ENCODE measurements at places on chromosomes 5 and 9.

GRCh38 chr5:170534941-170535340 lies 31.1 kb downstream of the KCNIP1 start:
- DNase-seq: no peak

GRCh38 chr9:114397219-114397847 lies 9.6 kb upstream of the AKNA start:
- DNase-seq: no peak

DNA sequence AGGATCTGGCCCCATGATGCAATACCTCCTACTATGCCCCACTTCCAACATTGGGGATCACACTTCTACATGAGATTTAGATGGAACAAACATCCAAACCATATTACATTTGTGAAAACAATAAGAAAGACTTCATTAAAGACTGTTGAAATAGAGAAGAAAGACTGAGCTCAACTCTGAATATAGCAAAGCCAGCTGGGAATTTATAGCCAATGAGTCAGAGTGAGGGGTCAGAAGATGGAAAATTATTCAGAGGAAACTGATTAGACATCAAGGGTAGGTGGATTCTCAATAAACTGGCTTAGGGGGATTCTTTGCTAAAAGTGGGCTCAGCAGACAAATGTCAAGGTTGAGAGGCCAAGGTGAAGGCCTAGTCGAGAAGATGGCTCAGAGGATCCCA lies 25.6 kb downstream of the BTF3 start:
- no peak for DNase-seq

GRCh38 chr9:27355166-27355565 lies 58.2 kb upstream of the EQTN start:
- no peak for DNase-seq

DNA sequence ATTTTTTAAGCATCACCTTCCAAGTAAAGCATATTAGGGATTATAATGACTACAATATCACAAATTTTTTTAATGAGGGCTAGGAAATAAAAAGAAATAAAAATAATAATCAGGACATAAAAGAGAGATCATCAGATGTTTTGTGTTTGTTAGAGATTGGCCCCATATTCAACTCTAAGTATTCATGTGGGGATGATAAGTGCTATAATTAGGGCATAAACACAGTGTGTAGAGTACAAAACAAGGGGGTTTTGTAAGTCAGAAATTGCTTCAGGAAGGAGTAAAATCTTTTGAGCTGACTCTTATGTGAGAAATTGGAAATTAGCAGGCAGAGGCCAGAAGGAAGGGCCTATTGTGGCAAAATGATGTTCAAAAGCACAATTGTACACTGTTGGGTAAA lies 127.3 kb downstream of the STARD4 start:
- no peak for DNase-seq

DNA sequence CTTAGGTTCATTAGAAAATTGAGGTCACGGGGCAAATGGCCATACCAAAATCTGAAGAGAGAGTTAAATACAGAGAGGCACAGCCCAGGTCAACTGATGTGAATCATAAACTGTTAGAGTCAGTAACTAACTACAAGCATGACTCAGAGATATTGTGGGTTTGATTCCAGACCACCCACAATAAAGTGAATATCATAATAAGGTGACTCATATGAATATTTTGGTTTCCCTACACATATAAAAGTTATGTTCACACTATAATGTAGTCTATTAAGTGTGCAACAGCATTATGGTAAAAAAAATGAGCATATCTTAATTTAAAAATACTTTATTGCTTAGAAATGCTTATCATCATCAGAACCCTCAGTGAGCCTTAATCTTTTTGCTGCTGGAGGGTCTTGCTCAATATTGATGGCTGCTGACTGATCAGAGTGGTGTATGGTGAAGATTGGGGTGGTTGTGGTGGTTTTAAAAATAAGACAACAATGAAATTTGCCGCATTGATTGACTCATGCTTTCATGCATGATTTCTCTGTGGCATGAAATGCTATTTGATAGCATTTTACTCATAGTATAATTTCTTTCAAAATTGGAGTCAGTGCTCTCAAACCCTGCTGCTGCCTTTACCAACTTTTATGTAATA lies 53.1 kb upstream of the EDIL3 start:
- no peak for DNase-seq

- no peak for DNase-seq
Observed at GRCh38 chr5:58346041-58346440, 113.8 kb downstream of the PLK2 start.

DNA sequence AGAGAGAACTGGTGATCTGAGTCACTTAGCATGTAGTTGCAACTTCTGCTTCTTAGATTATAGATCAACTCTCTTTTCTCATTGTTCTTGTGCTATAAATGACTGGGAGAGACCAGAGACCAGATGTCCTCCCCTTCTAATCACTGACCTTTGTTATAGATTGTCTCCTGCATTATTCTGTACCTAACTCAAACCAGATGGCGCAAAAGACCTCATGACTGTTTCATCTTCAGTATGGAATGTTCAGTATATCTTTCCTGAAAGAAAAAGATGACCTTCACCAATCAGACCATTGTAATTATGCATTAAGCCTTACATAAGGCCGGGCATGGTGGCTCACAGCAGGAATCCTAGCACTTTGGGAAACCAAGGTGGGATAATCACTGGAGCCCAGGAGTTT lies 30.5 kb upstream of the ADAM19 start:
- DNase-seq: no peak

- DNase-seq: no peak
Observed at GRCh38 chr5:120463006-120463680, 957 bp upstream of the PRR16 start.

DNA sequence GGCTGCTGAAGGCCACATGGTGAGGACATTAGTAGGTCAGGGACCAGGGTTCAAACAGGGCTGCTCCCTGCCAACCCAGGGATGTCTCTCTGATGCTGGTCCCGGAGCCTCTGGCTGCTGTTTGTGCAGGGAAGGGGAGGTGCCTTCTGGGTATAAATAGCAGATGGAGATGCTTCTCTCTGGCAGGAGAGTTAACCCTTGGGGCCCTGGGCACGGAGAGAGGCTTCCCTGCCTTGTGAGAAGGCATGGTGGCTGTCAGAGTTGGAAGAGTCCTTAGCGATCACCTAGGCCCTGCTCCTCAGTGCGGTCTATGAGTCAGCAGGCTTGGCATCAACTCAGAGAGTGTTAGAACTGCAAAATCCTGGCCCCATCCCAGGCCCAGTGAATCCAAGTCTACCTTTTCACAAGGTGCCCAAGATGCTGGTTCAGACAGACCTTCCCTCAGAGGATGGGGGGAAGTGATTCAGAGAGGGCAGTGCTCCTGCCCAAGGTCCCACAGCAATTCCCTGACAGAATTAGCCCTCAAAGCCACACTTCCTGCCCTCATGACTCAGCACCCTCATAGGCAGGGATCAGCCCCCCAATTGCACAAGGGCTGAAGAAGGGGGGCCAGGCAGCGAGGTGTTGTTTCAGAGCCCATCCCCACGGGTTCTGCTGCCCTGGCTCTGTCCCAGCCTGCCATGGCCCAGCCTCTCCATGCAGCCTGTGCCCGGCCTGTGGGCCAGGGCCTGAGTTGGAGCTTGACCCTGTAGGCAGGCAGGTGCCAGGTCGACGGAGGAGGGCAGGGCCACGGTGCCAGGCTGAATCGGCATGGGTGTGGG lies 25.6 kb downstream of the CAMK2A start:
- no peak for DNase-seq

DNA sequence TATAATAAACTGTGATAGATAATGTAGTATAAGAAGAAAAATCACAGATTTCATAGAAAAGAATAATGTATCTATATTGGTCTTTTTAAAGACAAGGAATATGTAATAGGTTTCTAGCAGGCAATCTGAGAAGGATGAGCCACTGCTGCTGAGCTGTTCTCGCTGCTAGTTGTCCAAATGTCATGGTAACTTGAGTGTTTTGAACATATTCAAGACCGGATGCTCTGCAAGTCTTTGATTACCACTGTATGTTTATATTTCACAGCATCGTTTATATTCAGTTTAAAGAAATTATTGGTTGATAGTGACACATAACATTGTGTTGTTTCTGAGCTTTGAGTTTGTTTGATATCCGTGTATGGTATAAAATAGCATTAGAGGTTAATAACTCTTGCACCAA lies 9.6 kb downstream of the C5orf47 start:
- no peak for DNase-seq

GRCh38 chr9:128551657-128552152 lies 682 bp upstream of the SPTAN1 start:
- DNase-seq: no peak

DNA sequence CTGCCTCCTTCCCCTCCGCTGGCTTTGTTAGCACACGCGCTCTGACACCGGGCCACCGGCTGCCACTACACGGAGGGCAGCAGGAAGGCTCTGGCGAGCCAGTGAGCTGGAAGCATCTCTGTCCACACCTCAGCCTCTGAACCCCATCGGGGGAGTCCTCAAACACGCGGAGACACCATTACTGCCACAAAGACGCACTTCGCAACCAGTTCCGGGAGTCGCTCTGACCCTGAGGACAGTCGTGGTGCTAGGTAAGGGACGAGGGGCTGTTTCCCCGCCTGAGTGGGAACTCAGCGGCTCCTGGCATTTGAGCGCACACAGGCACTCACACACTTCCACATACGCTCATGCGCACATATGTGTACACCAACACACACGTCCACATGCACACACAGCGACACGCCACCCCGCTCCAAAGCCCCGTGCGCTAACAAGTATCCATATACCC lies 160.0 kb downstream of the C9orf152 start:
- DNase-seq: peak; percentile 25

- no peak for DNase-seq
Observed at GRCh38 chr5:88507261-88507660, 238.6 kb upstream of the TMEM161B start.

- DNase-seq: no peak
Observed at GRCh38 chr9:77708064-77708815, 60.1 kb upstream of the GNA14 start.

DNA sequence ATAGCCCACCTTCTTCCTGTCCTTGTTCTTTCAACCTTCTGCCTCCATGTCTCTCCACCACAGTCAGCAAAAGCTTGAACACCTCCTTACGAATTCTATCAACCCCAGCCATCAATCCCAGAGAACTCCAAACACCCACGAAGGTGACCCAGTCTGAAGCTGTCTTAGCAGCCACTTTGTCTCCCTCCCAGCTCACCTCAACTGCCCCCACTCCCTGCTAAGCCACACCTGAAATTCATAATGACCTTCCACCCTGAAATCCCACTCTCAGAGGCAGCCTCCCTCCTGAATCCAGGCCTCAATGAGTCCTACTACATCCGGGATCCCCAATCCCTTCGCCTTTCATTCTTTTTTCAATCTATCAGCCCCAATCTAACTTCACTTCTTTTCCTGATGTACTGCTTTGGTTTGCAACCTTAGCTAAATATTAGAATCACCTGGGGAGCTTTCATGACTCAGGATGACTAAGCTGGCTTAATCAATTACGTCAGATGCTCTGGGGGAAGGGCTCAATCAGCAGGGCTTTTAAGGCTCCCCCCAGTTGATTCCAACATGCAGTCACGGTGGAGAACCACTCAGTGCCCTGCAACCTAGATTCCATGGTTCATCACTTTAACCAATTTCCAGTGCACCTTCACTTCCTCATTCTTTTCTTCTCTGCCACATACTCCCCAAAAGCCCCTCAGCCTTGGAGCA lies 32.2 kb downstream of the BHMT start:
- no peak for DNase-seq

DNA sequence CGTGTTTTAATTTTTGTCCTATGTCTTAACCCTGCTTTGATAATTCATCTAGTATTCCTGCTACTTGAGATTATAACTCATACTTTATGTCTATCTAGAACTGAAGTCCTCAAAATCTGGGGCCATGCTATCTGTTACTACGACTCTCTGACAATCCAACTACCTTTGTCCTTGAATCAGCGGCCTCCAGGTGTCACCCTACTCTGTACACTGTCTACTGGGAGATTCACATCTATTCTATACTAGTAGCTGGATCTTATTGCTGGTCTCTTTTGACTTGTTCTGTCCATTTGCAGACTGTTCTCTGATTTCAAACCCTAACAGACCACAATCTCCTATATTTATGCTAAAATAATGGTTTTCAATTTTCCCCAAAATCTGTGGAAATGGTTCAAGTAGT lies 225.5 kb upstream of the ELAVL2 start:
- no peak for DNase-seq

- DNase-seq: no peak
Observed at GRCh38 chr9:123997665-123998277, 13.8 kb upstream of the LHX2 start.

DNA sequence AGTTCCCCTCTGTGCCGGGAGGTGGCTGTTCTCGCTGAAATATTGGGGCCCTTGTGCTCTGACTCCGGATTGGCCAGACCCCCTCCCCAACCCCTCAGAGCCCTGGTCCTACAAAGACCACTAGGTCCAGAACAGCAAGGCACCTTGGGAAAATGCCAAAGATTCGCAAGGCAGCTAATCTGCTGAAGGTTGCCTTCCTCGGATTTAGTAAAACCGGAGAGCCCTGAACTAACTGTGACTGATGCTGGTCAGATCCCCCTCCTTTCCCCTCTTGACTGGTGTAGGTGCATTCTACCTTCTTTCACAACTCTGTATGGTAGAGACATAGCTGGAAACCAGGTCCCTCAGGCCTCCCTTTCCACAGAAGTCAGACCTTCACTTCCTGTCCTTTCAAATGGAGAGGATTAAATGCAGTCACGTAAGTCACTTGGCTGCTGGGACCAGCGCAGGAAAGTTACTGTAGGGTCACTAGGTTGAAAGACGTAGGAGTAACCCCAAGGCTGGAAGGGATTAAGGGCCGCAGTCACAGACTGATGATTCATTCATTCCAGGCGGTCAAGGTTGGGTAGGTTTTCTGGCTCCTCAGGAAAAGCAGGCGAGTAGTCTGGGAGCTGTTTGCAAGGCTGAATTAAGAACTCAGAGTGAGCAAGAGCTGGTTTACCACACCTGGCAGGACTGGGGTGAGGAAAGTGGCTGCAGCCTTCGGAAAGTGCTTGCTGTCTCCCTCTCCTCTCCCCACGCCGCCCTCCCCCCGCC lies 5.3 kb downstream of the BARX1 start:
- DNase-seq: no peak

DNA sequence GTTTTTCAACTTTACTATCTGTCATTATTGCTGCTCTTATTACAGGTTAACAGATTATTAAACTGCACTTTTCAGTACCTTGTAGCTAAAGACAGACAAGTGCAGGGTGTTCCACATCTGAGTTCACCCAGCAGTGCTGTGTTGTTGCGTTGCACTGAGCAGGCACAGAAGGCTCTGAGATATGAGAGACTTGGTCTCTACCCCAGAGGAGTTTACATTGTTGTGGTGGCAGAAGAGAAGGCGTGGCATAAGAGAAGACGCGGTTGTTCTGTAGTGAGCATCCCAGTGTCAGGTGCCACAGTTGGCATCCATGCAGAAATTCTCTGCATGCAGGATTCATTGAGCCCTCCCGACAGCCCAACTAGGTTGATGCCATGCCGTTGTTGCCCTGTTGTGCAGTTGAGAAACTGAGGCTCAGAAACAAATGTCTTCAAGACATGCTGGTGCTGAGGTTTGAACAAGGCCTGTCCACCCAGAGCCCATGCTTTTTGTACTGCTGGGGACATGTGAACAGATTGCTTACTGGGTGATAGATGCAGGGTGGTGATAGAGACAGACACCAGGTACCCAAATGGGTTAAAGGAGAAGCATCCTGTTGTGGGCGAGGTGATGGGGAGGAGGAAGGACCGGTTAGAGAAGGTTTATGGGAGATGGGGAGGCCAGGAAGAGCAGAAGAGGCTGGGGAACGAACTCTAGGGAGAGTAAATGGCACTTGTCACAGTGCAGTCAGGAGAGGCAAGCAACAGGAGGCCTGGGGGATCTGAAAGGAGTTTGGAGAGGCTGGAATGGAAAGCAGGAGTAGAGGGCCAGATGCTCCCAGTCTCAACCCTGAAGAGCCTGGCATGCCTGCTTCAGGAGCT lies 8.2 kb downstream of the ABL1 start:
- no peak for DNase-seq

- no peak for DNase-seq
Observed at GRCh38 chr9:107631788-107632187, 142.2 kb upstream of the KLF4 start.
